Activated CD4-positive, alpha-beta T cell treated with anti-CD3 and anti-CD28 coated beads, Interleukin-2, Interleukin-6, amounts not matched to agents 100 ng/mL and 50 ng/mL, durations not matched to agents 16 hours and 8 hours (primary cell): ENCODE measurements at places on chromosomes 4 and X.
A peak's percentile ranks its signal among the peaks of the same experiment; 100 is the strongest.

DNA sequence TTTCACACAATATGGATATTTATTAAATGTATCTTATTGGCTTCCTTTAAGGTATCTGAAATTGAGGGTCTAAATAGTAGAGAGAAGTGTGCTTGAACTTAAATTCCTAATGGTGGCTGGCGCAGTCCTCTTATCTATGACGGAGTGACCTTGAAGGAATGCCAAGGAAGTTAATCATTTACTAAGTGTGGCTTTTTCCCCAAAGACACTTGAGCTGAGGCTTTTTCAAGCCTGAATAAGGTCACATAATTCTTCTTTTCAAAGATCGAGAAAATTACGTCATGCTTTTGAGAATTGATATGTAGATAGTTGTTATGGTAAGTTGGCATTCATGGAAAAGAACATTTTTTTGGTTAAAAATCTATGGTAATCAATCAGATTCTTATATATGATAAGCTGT is 11.7 kb upstream of the PRPS2 start:
- DNase-seq = no peak

DNA sequence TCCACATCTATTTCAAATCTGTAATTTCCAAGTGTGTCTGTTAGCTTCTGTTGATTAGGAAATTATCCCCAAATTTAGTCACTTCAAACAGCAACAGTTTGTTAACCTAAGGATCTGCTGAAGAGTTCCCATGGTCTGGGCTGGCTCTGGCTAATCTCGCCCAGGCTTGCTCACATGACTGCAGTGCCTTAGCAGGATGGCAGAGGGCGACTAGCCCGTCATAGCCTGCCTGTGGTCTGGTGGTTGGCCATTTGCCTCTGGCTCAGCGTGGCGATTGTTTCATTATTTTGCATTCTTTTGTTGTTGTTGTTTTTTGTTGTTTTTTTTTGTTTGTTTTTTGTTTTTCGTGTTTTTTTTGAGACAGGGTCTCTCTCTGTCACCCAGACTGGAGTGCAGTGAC is 264.0 kb downstream of the TRIML1 start:
- DNase-seq = no peak

DNA sequence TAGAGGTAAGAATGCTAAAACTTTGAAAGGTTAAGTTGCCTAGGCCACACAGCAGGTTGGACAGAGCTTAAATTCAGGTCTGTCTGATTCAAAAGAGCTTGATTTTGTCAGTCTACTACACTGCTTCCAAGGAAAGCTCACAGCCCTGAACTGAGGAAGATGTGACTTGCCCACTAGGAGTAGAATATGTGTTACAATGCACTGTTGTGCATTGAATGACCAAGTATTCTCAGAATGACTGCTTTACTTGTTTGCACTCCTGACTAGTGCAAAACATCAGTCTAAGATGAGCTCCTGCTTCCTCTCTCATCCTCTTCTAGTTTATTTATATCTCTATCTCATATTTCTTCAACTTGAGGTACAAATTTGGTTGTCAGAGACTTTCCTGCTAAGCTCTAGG is 56.2 kb downstream of the AWAT2 start:
- peak; percentile 5 for DNase-seq

GRCh38 chrX:108261549-108262203 is 170.1 kb downstream of the ATG4A start:
- DNase-seq = no peak

DNA sequence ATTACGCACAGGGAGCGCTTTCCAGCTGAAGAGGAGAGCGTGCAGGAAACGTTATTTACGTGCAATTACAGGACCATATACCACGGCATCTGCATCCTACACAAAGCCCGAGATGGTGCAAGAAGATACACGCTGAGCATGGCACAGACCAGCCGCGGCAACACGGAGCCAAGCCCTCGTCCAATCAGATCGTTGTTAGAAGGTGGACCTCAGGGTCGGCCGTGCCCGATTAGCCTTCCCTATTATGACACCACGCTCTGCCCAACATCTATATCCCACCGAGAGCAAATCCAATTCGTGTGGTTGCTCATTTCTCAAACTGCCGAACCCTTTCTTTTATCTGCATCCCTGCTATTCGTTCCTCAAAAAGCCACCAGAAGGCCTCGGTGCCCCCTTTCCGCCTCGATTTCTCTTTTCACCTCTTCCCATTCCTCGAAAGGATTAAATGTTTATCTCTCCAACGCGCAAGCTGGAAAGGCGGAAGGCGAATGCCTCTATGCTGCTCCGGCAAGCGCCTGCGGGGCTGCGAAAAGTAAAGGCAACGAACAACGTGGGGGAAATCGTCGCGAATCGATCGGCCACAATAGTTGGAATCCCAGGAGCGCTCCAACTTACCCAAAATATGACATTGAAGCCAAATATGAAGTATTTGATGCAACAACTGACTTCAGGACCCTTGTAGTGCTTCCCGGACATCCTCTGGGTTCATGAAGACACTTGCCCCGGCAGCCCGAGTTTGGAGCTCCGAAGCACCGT is 702 bp downstream of the TSPAN5 start:
- peak; percentile 70 for DNase-seq

GRCh38 chrX:124238268-124238667 is 94.2 kb upstream of the TEX13D start:
- peak; percentile 74 for DNase-seq

- DNase-seq = no peak
Measured at GRCh38 chr4:38026158-38026740, 66.1 kb downstream of the PTTG2 start.
